RWPE2 (cell line): ENCODE measurements at places on chromosomes 13 and 19.

DNA sequence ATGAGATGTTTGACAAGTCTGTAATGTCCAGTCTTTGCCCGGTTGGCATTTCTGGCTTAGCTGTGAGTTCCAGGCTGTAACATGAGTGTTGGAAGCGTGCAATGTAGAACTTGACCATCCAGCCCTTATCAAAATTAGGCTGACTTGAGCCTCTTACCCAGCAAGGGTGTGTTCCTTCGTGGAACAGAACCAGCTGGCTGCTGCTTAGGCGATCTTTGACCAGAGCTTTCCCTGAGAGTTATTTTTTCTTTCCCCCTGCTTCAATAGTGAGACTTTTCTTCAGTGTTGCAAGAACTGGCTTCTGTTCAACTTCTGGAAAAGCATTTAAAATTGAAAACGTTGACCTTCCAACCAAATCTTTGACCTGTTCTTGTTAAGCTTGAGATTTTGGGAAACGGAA is 6.5 kb downstream of the TNFSF13B start:
- no peak for DNase-seq

DNA sequence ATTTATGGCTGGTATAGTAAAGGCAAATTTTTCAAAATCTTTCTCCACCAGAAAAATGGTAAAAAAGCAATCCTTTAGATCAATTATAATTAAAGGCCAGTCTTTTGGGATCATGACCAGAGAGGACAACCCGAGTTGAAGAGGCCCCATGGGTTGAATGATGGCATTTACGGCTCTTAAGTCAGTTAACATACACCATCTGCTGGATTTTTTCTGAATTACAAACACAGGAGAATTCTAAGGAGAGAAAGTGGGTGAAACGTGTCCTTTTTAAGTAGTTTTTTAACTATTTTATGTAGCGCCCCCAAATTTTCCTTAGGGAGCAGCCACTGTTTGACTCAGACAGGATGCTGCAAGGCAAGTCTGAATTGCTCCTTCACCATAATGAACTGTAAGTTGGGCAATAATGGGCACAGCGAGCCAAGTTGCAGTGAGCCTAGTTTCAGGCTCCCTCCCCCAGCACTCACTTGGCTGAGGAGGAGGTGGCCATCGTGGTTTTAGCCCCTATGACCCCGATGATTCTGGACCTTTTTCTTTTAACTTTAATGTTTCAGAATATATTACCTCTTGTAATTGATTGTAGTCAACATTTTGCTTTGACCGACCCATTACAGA is 13.6 kb upstream of the ZNF611 start:
- no peak for DNase-seq

- DNase-seq, result no peak
These were observed 4.9 kb downstream of the NAPA start for GRCh38 chr19:47509973-47510372.

DNA sequence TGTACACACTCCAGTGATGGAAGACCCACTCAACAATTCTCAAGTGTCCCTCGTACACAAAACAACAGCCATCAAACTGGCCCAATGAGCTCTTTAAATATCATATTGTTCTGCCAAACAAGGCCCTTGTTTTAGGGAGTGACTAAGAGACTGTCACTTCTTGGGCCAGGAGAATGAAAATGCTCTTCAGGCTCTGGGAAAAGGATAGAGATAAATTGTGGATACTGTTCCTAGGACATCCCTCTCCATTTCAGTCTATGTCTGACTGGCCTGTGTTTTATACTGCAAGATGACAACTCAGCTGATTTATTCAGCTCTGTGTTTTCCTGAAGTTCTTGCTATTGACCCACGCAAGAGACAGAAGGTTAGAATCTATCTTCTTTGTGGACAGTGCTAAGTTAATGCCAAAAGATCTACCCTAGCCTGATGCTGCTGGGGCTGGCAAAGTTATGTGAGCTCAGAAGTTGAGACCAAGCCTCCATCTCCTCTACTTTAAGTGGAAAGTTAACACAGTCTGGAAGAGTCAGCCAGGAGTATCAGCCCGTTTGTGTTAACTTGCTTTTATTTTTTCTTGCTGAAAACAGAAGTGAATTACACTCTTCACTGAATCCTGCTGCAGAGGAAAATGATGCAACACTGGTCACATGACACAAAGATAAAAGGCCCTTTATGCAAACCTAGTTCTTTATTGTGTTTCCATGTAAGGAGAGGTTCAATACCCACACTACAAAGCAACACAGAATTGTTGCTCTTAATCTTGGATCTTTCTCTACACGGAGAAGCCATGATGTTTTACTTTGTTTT is 14.6 kb downstream of the FRY start:
- DNase-seq, result no peak

DNA sequence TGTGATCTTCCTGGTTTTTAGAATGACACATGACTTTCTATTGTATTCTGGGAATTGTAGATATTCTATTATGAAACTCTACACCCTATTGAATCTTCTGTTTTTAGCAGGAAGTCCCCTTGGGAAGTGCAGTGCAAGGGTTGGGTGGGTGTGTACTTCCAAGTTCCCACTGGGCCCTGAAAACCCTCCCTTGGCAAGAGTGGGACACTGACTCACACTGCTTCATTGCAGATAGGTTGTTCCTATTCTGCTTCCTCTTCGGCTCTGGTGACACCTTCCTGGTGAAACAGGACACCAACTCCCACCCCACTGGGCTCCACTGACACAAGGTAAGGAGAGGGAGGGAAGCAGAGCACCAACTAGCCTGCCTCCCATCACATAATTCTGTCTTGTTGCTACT is 121.8 kb downstream of the KCTD12 start:
- DNase-seq, result no peak
